Epithelial cell of esophagus (primary cell): ENCODE measurements at places on chromosomes 1 and 21.

DNA sequence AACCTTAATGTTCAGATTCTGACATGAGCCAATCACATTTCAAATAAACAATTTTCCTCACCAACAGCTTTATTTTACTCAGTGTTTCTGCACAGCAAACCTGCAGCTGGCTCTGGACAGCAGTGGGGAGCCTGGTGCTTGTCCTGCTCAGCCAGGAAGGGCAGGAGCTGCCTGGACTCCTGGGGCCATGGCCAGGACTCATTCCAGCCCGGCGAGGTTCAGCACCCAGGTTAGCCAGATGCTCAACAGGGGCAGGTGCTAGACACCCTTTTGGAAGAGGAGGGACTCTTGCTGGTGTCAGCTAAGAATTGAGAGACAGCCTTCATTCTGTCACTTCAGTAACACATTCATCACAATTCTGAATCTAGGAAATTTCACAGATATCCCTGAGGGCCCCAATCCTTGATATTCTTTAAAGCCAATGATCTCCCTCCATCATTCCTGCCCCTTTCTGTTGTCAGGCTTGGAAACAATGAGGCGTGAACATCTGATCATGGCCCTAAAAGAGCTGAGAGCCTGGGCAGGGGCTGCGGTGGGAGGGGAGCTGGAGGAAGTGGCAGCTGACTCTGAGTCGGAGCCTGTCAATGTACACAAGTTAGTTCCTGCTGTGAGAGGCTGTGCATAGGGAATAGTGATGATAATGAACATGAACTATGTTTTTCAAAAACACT lies 251.3 kb downstream of the SDCCAG8 start:
- peak; percentile 23 for DNase-seq

DNA sequence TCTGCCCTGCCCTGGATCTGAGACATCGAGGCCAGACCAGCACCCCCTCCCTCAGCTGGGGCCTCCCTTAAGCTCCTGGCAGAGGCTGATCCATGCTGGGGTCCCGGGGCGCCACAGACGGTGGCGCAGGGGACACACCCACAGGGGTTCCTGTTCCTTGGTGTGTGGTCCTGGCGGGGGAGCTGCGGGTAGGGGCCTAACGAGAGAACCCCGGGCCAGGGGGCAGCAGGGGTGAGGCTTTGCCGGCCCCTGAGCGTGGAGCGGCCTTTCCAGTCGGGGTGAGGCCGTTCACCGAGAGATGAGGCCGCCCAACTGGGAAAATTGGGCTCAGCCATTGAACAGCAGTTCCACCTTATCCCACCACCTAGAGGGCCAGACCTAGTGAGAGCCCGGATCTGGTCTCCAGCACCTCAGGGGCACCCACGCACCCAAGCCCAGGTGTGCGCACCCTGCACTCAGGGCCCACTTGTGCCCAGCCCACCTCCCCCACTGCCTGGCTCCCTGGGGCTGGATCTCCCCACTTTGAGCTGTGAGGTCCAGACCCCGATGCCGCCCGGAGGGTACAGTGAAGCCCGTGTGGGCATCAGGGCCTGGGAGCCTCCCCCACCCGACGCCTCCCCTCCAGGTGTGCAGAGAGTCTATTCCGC lies 45.5 kb upstream of the CCDC27 start:
- DNase-seq: no peak

DNA sequence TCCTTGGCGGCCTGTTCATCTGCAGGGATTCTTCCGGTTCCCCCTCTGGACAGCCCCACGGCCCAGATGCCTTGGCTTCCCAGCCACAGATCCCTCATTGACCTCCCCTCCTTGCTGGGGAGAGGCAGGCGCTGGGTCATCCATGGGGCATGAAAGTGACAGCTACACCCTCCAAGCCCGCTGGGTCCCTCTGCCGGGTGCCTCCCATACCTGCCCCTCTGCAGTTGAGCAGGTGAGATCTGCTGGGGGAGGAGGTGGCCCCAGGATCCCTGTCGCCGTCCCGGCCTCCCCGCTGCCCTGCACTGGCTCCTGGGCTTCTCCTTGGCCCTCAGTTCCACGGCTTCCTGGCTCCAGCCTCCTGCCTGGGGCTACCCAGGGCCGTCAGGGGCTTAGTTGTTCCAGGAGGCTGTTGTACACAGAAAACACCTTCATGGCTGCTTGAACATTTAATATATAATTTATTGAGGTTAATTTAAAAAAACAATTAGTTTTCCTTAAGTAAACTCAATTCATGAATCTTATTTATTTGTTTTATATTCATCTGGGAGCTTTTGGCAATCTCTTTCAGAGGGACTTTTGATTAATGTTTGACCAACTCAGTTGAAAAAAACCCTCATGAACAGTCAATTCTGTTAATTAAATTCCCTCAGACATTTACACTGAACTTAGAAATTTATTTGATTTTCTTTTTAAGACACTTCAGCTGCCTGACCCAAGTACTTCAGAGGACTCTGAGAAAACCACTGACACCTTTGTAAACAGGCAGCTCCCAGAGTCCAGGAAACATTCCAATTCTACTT lies 67.6 kb upstream of the ABCG1 start:
- no peak for DNase-seq

DNA sequence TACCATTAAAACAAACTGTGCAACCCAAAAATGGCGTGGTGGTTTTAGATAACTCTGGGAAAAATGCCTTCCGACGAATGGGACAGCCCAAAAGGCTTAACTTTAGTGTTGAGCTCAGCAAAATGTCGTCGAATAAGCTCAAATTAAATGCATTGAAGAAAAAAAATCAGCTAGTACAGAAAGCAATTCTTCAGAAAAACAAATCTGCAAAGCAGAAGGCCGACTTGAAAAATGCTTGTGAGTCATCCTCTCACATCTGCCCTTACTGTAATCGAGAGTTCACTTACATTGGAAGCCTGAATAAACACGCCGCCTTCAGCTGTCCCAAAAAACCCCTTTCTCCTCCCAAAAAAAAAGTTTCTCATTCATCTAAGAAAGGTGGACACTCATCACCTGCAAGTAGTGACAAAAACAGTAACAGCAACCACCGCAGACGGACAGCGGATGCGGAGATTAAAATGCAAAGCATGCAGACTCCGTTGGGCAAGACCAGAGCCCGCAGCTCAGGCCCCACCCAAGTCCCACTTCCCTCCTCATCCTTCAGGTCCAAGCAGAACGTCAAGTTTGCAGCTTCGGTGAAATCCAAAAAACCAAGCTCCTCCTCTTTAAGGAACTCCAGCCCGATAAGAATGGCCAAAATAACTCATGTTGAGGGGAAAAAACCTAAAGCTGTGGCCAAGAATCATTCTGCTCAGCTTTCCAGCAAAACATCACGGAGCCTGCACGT lies 82.1 kb downstream of the PRDM2 start:
- peak; percentile 39 for DNase-seq

DNA sequence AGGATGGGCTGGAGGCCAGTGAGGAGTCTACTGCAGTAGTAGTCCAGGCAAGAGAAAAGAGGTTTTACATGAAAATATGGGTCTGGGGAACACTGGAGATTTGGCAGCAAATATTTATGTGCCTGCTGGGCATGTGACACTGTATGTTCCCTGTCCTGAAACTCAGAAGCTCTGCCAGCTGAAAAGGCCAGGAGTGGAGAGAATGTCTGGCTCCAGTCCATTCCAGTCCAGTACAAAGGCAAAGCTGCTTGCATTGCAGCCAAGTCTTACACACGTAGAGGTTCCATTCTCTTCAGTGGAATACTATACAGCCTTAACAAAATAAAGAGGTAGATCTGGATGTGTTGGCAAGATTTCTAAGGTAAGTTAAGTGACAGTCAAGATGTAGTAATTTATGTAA lies 7.5 kb upstream of the YBX1 start:
- DNase-seq: no peak

- peak; percentile 13 for DNase-seq
These were observed 1.3 kb downstream of the PRDM16 start for GRCh38 chr1:3070309-3070643.

DNA sequence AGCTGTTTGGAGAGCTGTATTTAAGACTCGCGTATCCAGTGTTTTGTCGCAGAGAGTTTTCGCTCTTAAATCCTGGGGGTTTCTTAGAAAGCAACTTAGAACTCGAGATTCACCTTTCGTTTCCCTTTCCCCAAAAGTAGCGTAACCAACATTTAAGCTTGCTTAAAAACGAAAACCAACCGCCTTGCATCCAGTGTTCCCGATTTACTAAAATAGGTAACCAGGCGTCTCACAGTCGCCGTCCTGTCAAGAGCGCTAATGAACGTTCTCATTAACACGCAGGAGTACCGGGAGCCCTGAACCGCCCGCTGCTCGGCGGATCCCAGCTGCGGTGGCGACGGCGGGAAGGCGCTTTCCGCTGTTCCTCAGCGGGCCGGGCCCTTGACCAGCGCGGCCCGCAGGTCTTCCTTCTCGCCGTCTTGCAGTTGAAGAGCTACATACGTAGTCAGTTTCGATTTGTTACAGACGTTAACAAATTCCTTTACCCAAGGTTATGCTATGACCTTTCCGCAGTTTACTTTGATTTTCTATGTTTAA lies 1.9 kb downstream of the OLIG1 start:
- DNase-seq: peak; percentile 8

DNA sequence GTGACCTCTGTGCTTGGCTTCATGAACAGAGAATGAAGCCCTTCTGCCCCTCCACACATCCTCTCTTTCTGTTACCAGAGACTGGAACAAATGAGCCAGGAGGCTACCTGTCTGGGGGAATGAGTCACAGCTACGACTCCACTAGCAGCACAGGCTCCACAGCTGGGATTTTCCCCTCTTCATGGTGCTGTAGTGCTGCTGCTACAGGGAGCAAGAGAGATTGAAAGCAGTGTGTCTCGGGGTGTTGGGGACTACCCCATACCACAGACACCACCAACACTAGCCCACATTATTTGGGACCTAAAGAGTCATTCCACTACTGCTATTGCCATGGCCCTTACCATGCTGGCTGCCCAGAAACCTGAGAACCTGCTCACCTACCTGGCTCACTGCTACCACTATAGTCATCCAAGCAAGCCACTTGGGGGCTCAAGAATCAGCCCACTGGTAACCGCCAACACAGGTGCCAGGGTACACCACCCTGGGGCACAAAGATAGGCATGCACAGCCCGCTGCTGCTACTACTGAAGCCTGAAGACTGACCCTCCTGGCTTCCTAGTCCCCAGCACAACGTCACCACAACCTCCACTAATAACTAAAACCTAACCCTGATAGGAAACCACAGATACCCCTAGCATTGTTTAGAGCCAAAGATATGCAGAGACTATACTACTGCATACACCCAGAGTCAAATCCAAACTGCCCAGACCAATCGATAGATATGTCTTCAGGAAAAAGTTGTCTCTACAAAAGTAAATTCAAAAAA lies 17.7 kb downstream of the CD1E start:
- peak; percentile 49 for DNase-seq

DNA sequence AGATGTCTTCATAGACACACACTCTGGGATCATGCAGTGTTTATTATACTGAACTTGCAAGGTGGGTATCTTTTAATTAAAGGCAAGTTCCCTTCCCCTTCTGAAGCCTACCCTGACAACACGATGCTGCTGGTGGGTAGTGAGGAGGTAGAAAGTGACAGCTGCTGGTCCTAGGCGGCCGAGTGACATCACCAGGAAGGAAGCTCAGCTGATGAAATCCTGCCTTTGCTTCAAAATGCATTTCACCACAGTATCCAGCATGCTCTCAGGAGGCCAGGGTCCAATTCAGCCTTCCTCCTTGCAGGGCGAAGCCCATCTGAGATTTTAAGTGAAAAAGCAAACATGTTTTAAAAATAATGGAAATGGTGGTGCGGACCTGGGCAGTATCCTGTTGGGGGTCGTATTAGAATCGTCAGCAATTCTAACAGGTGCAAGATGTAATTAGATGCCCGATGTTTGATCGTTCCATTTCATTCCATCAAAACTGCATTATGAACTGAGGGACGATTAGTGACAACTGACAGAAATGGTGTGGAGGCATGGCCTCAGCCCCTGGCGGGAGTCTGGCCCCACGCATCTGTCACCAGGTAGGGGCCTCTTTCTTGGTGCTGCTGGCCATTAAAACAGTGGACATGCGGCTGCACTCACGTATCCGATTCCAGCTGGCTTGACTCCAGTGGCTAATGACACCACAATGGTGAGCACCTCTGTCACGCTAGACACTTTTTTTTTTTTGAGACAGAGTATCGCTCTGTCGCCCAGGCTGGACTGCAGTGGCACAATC lies 324.8 kb upstream of the C1orf174 start:
- no peak for DNase-seq

DNA sequence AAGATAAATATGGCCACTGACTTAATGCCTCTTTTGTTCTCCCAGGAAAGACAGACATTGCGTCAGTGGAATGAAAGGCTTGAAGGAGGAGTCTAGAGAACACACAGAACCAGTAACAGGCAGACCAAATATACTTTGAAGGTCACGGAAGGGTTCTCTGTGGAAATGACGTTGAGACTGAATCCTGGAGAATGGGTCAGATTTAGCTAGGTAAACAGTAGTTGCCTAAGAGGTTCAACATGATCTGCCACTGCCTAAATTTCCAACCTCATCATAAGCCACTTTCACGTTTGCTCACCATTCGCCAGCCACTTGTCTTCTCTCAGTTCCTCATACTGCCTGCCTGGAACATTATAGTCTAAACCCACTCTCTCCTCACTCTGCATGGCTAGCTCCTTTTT lies 20.5 kb downstream of the PLA2G4A start:
- DNase-seq: no peak

- peak; percentile 79 for DNase-seq
These were observed 13.5 kb upstream of the SLC19A1 start for GRCh38 chr21:45555557-45556301.

- no peak for DNase-seq
These were observed 44.0 kb upstream of the LMO4 start for GRCh38 chr1:87284456-87285240.

GRCh38 chr1:22978299-22978698 lies 5.6 kb upstream of the LACTBL1 start:
- DNase-seq: peak; percentile 81
